Pancreas (tissue), 10 donors: ENCODE measurements at places on chromosomes 5 and 9.
A peak's percentile ranks its signal among the peaks of the same experiment; 100 is the strongest.

- DNase-seq = no peak
Measured at GRCh38 chr5:135625961-135626360, 47.2 kb upstream of the CXCL14 start.

GRCh38 chr5:103117471-103117991, 2.4 kb downstream of the GIN1 start:
- DNase-seq = no peak

DNA sequence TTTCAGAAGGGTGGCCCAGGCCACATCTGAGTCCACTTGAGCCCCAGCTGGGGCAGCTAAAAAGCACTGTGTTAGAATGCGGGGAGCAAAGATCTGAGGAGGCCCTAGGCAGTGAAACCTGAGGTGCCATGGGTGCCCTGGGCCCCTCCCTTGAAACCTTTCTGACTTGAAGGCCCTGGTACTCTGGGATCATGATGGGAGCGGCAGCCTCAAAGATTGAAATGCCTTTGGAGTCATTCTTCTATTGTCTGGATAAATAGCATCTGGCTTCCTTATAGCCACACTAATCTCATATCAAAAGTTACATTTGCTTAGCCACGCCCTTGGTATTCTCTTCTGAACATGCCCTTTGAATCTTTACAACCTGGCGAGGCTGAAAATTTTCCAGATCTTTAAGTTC, 7.7 kb upstream of the SEMA5A start:
- DNase-seq = no peak

DNA sequence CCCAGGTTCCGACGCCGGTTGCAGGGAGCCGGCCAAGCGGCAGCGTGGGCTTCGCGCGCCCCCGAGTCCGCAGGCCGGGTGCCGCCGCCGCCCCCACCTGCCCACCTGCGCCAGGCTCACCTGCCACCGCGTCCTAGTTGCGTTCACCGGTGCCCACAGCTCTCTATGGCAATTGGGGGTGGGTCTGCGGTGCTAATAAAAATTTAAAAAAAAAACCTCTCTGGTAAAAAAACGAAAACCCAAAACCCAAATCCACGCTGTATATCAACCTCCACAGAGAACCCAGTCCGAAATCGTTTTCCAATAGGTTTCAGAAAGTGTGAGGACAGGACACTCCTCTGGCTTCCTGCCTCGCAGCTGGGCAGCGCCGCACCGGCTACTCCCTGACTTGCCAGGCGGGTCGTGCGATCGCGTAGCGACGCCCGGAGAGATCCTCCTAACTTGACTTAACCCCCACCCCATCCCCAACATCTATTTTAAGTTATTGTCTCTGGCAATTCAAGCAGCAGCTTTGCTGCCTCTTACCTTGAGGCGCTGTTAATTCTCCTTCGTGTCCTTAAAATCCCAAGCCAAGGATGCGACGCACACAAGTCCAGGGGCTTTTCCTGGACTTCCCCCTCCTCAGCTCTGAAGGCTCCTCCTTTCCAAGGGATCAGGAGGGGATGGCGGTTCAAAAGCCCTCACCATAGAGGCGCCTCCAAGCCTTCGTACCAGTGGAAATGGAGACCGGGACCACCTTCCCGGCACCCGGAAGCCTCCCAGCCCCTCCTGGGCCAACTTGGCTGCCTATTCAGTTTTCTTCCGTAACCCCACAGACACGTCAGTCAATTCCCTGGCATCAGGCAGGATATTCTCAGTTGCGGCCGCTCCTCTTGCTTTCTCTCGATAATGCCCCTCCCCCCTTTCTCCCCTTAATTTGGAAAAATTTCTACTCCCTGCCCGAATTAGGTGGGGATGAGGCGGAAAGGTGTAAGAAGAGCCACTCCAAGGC, 1639.4 kb upstream of the C9orf72 start:
- peak; percentile 32 for DNase-seq

DNA sequence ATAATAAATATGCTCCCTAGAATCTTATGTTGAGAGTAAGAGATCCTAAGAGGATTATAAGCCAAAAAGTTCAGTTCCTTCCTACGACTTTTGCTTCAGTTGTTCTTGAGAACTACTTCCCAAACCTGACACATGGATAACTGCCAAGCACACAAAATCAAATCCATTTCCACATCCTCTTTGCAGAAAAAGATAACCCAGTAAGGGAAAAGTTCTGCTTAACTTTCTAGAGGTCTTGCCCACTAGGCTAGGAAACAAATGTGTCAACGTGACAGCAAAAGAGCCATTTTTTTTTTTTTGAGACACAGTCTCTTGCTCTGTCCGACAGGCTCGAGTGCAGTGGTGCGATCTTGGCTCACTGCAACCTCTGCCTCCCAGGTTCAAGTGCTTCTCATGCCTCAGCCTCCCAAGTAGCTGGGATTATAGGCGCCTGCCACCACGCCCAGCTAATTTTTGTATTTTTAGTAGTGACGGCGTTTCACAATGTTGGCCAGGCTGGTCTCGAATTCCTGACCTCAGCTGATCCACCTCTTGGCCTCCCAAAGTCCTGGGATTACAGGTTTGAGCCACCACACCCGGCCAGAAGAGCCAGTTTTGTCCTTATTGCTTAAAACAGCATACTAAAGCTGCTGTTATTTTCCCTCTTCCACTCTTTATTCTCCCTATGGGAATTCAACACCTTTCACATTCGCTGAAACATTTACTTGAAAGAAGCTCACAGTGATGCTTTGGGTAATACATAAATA, 24.2 kb downstream of the CSNK1A1 start:
- no peak for DNase-seq

DNA sequence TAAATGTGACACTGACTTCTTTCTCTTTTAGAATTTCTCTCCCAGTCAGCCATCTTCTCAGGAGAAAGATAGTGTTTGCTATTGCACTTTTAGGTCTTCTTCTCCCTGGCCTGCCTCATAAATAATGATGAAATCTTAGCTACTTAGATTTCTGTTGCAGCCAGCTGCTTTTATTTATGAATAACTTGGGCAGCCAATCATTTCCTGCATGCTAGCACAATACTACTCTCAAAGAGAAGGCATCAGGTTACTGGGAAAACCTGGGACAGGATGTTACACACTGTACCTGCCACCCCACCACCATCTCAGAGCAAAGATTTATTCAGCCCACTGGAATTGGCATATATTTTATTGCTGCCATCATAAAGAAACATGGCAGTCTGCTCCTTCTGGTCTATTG, 266.6 kb downstream of the PRELID2 start:
- DNase-seq = no peak

GRCh38 chr9:16172796-16173195, 620.0 kb downstream of the CCDC171 start:
- no peak for DNase-seq

GRCh38 chr5:36703245-36703860, 96.9 kb downstream of the SLC1A3 start:
- no peak for DNase-seq

DNA sequence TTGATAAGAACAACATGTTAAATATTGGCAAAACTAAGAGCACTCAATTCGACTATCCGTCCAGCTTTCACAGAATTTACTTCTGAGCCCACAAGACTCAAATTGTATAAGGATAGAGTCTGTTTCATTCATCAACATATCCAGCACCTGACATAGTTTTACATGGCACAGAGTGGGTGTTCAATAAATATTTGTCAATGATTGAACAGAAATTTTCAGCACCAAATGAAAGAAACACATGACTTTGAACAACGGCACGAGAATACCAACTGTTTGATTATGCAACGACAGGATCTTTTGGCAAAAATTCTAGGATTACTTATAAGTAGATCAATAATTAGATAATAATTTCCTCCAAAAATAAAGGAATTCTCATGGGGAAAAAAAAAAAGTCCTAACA, 41.8 kb downstream of the SKP2 start:
- no peak for DNase-seq

- no peak for DNase-seq
Measured at GRCh38 chr5:82352146-82352791, 74.1 kb upstream of the RPS23 start.

- peak; percentile 36 for DNase-seq
Measured at GRCh38 chr9:91417602-91418214, 5.9 kb downstream of the NFIL3 start.

GRCh38 chr5:111942661-111943401, 185.8 kb upstream of the NREP start:
- no peak for DNase-seq

GRCh38 chr5:213803-214395, 4.1 kb downstream of the CCDC127 start:
- no peak for DNase-seq

GRCh38 chr9:88828492-88828974, 162.7 kb upstream of the S1PR3 start:
- no peak for DNase-seq

DNA sequence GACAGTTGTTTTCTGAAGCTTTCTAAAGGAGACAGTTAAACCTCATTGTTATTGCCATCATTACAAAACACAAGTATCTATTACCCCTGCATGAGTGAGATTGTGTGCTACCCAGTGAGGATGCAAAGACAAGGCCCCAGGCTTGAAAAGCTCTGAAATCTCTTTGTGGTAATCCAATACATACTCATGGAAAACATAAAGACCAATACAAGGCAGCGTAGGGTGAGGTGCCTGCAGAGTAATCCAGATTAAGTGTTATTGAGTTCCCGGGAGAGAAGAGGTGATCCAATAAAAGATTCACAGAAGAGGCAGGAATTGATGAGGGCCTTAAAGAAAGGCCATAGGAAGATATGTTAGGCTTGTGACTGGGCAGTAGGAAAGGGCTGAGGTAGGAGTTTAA, 150.1 kb downstream of the MEF2C start:
- no peak for DNase-seq

GRCh38 chr5:119355685-119356611, at the start of gene TNFAIP8:
Gene TNFAIP8, plus strand, starts transcription at chr5:119356019. Its CDS starts 72 bp downstream, at chr5:119356091.
- peak; percentile 76 for DNase-seq

GRCh38 chr9:27673641-27674040, 100.4 kb upstream of the C9orf72 start:
- no peak for DNase-seq

GRCh38 chr9:137606005-137606621, 627 bp downstream of the ARRDC1 start:
- peak; percentile 84 for DNase-seq

DNA sequence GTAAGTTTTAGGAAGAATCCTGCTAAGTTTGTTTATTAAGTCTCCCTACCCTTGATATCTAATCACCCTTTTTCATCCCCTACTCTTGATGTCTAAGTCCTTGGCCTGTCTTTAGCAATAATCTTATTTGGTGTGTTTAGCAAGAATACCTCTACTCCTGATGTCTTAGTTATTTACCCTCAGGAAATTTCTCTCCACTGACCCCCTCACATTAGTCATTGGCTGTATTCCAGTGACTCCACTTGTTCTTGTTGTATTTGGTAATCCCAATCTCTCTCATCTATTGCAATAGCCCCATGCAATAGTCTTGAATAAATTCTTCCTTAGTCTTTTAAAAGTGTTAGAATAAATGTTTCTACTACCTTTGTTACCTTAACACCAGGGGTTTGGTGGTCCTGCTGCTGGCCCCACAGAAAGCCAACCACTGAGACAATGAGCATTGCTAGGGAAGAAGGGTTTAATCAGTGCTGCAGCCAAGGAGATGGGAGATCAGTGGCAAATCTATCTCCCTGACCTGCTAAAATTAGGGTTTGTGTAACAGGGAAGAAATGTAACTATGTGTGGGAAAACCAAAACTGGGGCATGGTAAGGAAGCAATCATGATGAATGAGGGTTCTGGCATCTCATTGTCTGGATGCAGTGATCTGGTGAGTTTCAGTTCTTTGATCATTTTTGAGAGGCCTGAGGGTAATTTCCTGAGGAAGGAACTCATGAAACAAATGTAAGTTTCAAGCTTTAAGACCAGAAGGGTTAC, 236.4 kb upstream of the DAB2 start:
- no peak for DNase-seq

DNA sequence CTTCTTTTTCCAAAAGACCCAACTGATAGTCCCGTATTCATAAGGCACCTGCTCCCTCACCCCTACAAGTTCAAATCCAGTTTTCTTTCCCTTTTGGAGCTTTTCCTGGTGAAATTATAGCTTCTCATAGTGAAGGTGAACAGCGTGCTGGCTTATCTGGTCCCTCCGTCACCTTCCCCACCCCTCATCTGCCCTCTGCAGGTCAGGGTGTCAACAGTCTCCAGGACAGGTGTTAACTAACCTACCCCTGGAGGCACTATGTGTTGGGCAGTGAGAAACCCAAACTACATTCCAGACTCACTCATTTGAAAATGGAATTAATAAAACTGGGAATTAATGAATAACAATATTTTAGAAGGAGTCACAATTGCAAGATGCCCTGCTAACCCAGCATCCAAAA, 109.0 kb upstream of the TAS2R1 start:
- DNase-seq = no peak

DNA sequence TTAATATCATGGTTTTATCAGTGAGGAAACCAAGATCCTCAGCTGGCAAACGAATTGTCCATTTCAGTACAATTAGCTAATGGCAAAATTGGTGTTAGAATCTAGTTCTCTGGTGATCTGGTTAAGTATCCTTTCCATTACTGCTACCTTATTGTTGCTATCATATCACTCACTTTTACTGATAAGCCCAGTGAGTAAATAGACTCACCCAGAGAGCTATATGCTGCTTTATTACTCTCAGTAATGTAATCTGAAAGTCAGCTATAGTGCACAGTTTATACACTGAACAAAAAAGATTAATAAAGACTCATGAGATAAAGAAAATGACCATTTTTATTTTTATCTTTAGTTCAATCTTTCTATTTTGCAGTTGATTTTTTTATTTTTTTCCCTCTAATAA, 95.0 kb downstream of the DMAC1 start:
- DNase-seq = no peak

- DNase-seq = no peak
Measured at GRCh38 chr9:13904746-13905145, 409.2 kb downstream of the NFIB start.

DNA sequence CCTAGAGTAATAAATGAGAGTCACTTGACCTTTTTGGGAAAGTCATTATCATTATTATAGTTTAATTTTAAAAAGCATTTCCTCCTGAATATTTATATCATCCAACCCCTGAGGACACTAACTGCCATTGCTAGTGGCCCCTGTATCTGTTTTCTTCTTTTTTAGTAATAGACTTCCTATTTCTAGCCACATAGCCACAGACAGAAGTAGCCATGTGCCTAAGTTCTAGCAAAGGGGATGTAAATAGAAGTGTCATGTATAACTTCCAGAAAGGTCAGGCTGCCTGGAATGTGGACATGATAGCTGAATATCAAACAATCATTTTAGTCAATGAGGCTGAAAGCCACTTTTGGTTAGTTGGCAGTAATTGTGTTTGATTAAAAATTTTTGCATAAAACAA, 37.5 kb upstream of the IQGAP2 start:
- no peak for DNase-seq

GRCh38 chr5:39822020-39822419, 397.2 kb upstream of the DAB2 start:
- DNase-seq = no peak

GRCh38 chr9:684054-684890, 157.2 kb upstream of the DMRT1 start:
- DNase-seq = no peak
